Activated CD4-positive, alpha-beta T cell treated with anti-CD3 and anti-CD28 coated beads, Interleukin-2, amount 50 U/mL, for 24 hours (primary cell): ENCODE measurements at places on chromosomes 7 and 10.

DNA sequence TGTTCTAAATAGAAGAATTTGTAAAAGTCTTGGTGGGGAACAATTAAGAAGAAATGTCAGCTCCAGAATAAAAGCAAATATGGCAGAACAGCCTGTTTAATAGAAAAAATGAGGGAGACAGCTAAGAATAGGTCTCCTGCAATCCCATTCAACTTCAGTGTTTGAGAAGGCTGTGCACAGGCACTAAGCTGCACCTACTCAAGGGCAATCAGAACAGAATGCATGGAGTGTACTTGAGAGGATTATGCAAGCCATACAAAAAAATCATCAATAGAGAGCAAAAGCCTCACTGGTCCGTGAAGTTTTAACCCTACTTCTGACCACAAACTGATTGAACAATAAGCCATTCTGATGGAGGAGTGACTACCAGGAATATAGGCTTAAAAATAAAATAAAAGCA, 690.7 kb upstream of the PCDH15 start:
- no peak for DNase-seq

- DNase-seq, result no peak
Observed at GRCh38 chr10:97612386-97612785, 20.9 kb downstream of the MORN4 start.

DNA sequence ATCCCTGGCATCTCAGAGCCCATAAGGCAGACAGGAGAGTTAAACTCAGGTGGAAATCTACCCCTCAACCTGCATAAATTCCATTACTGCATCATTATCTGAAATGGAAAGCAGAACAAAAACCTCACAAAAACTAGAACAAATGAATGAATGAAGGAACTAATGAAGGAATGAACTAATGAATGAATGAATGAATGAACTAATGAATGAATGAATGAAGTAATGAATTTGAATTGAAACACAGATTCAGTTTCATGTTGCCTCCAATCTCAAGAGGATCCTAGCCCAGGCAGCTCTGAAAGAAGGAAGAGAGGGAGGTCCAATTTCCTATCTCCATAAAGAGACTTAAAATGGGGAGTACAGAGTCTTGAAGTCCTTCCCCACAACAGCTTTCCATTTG, 1.9 kb upstream of the UCN3 start:
- DNase-seq, result no peak

- DNase-seq, result no peak
Observed at GRCh38 chr10:5645375-5645774, 21.0 kb downstream of the ASB13 start.

- no peak for DNase-seq
Observed at GRCh38 chr7:132655131-132655727, 79.0 kb upstream of the PLXNA4 start.

DNA sequence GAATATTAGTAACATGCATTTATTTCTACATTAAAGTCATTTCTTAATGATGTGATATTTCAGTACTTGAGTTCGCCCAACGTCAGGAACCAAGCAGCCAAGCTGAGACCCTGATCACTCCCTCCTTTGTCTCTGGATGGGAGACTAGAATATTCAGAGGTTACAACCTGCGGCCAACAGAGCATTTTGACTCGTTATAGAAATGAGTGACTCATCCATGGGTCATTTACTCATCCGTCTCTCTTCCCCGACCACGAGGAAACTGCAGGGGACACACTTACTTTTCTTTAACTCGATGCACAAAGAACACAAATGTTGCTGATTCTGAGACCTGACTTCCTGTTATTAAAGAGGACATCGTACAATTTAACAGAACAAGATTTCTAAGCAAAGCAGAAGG, 343.3 kb downstream of the FRMD4A start:
- DNase-seq, result no peak

GRCh38 chr7:29508608-29509007, 55.0 kb upstream of the PRR15 start:
- no peak for DNase-seq

DNA sequence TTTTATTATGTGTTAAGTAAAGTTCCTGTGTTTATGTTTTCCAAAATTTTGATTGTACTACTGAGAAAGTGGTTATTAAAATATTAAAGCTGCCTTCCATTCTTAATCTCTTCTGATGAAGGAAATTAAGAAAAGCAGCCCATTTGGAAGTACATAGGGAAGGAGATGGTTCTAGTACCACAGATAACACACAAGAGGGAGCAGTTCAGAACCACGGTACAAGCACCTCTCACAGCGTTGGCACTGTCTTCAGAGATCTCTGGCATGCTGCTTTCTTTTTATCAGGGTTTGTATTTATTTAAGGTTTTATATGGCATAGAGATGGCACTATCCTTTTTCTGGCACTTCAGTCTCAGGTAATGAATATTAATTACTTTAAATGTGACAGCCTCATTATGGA, 111.6 kb downstream of the PHTF2 start:
- no peak for DNase-seq

GRCh38 chr10:88522715-88523114, 60.4 kb downstream of the RNLS start:
- no peak for DNase-seq

- no peak for DNase-seq
Observed at GRCh38 chr10:114719311-114719710, 61.2 kb upstream of the ABLIM1 start.

GRCh38 chr10:71573562-71574518, 145.7 kb downstream of the C10orf105 start:
- no peak for DNase-seq
